ENCODE measurements at places on chromosomes 3 and 15.

- no peak for DNase-seq
Measured at GRCh38 chr15:37103475-37104423, 3.4 kb upstream of the MEIS2 start.

GRCh38 chr3:21436835-21437234 is 314.2 kb downstream of the ZNF385D start:
- DNase-seq: no peak

- no peak for DNase-seq
Measured at GRCh38 chr3:158314426-158315357, 204.8 kb downstream of the RSRC1 start.

GRCh38 chr15:31081056-31081455 is 20.5 kb downstream of the TRPM1 start:
- DNase-seq: no peak

DNA sequence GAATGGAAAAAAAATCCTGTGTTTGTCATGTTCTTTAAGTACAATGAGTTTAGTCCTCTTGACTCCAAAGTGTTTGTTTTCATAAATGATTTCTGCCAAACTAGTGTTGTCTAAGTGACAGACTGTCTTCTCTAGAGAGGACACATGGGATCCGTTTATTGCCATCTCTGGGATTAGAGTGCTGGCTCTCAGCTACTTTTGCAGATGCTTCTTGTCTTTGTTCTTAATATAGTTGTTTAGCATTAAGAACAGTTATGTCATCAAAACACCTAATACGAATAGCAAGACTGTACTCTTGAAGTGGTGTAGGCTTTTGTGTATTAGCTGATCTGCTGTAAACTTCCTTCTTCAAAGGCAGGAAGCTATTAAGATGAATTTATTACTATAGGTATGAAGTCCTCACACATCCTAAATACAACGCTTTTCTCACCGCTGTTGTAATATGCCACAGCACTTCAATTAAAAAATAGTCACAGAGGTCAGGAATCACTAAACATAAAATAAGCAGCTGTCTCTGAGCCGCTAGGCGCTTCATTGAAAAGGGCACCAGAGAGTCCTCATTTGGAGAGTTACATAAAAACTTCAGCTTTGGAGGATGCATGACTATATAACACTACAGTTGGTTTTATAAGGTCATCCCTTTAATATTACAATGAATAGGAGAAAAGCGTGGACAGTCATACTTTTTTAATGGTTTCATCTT is 128.3 kb upstream of the ZNF385D start:
- no peak for DNase-seq

All from stimulated activated CD4-positive, alpha-beta T cell treated with anti-CD3 and anti-CD28 coated beads, Interleukin-15, amount 100 ng/mL, for 1 hour (primary cell).